ENCODE measurements at places on chromosomes 3 and 15.

- no peak for DNase-seq
Measured at GRCh38 chr15:100042558-100042957, 299.2 kb downstream of the ADAMTS17 start.

DNA sequence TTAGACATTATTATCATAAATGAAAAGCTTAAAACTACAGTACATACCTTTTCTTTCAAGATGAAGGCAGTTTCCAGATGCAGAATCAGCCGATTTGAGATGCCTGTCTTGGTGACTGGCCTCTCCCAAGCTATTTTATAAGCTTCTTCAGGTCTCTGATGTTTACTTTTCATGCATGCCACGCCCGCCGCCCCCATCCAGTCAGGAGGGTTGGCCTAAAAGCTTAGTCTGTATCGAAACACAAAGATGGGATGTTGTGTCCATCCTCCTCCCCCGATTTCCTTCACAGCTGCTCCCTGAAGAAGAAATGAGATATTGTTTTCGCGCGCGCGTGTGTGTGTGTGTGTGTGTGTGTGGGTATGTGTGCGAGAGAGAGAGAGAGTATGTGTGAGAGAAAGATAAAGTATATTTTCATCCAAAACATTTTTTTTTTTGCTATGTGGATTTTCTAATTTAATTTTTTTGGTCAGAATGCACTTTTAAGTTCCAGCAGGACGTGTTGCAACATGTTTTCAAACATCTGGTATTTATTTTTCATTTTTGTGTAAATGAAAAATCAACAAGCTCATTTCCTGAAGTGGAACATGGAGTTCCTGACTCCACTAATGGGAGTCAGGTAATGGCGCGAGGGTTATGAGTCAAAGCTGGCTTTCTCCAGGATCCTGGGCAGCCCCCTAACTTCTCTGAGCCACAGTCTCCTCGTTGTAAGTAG is at the start of gene APOD:
Gene APOD, minus strand, starts transcription at position 110 of the 712 bp plus-strand sequence. CDS start 4,479 bp downstream, outside the sequence.
- DNase-seq = peak; percentile 37

DNA sequence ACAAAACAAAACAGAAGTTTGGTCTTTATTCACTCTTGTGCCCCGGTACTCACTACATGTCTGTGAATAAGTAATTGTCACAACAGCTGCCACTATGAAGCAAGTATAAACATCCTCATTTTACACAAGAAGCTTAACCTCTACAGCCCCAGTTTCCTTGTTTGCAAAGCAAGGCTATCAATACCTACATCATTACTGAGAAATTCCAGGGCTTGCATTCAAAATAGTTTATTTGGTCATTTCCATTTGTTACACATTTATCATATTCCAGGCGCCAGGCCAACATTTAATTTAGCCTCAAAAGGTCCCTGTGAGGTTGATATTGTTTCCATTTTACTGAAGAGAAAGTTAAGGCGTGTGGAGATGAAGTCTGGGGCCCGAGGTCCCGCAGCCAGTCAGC is 161.4 kb upstream of the LRTM1 start:
- no peak for DNase-seq

DNA sequence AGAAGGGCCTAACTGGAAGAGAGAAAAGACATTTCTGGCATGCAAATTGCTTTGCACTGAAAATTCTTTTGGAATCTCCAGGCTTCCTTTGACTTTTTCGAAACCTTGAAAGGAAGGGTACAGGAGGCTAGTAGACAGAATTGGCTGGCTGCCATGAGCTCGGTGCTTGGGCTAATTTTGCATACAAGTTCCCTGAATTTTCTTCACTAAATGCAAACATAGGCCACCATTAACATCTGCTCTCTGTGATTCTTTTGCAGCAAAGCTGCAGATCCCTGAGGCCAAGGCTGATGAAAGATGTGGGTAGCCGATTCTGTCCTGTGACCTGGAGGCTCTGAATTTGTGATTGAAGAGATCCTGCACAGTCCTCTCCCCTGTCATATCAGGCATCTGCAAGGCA is 247.8 kb upstream of the MCTP2 start:
- DNase-seq = no peak

- no peak for DNase-seq
Measured at GRCh38 chr3:31241533-31241932, 291.2 kb upstream of the STT3B start.

DNA sequence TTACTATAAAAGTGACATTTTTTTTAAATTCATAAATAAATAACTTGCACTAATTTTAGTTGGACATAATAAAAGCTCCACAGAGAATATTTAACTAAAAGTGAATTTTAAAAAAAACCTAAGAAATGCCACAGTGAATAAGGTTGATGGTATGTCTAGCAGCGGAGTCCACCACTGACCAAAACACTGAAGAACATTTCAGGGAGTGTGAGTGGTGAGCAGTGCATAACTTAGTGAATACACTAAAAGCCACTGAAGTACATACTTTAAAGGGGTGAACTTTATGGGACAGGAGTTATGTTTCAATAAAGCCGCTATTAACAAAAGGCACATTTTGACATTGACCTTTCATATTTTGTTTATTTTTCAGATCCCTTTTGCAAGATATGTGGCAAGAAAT is 32.3 kb downstream of the SRP14 start:
- DNase-seq = no peak

- no peak for DNase-seq
Measured at GRCh38 chr3:128297401-128298138, 144.3 kb downstream of the EEFSEC start.

- no peak for DNase-seq
Measured at GRCh38 chr15:80948651-80949292, 40.8 kb downstream of the MESD start.

DNA sequence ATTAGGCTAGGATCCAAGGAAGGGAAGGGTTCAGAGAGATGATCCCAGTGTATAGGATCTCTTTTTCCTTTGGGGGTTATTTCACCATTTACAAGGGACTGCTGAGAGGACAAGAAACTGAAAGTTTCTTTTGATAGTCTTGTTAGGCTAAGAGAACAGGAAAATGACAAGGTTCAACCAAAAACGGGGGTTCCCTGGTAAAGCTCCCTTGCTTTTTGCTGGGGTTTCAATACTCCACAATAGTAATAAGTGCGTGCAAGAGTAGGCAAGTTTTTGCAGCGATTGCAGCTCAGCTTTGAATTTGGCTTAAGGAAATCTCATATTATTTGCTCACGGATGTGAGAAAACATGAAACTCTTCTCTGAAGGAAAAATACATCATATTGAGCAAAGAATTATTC is 18.8 kb upstream of the SUSD5 start:
- DNase-seq = no peak

DNA sequence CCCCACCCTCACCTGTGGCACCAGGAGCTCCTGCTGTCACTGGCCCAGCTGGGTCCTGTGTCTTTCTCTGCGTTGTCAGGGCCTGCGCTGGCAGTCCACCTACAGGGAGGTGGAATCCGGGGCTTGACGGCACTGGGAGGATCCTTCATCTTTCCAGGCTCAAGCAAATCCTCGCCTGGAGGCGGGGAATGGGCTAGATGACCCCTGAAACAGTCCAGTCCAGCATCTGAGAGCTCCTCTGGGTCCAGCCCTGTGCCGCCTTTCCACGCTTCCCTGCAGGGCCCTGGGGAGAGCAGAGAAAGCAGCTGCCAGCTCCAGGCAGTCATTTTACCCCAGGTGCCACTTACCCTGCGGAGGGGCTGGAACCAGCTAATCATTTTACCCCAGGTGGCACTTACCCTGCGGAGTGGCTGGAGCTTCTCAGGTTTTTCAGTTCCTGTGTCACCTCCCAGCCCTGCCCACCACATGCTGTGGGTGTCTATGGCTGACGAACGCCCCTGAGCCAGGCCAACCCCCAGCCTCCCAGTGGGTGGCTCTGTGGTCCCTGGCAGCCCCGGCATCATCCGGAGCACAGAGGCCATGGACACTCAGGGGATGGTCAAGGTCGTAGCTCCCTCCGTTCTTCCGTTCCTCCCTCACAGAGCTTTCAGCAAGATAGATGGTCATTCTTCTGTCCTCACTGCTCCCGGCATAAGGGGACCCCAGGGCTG is 17.9 kb upstream of the ADIPOQ start:
- DNase-seq = no peak

- peak; percentile 66 for DNase-seq
Measured at GRCh38 chr15:75348562-75349350, 1.9 kb downstream of the NEIL1 start.

DNA sequence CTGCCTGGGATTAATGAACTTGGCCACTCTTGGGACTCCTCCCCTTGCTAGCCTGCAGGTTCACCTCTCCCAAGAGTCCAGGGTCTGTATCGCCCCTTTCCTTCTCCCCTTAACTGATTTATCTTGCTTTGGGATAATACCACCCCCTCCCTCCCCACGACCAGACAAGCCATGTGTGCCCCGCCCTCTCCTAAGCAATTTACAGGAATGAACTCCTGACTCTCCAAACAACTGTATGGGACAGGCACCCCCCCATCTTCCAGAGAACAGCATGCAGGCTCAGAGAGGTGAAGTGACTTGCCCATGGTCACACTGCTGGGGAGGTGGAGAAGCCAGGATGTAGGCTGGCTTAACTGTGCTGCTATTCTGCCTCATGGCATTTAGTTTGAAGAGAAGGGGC is 46.8 kb downstream of the RGMA start:
- no peak for DNase-seq

GRCh38 chr3:50123394-50124051 is 31.6 kb upstream of the SEMA3F start:
- DNase-seq = peak; percentile 42

- no peak for DNase-seq
Measured at GRCh38 chr3:71722693-71723092, 2.5 kb downstream of the EIF4E3 start.

DNA sequence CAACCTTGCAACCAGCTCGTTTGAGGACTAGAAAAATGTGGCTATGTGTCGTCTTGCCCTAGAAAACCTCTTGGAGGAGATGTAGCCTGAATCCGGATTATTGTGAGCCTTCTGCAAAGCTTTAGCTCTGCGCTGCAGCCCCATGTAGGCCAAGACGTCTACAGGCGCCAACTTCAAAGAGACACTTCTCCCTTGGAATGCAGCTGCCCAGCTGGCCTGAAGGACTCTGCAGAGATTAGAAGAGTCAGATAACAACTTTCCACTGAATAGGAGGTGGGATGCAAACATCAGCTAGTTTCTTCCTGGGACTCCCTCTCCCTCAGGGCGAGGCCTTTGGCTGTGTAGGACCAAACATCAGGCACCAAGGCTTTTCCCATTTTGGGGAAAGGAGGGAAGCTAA is 356.5 kb upstream of the IL12A start:
- DNase-seq = no peak

GRCh38 chr3:138078901-138079344 is 36.5 kb downstream of the DZIP1L start:
- no peak for DNase-seq

GRCh38 chr3:168467115-168467714 is 371.5 kb upstream of the GOLIM4 start:
- DNase-seq = peak; percentile 15

DNA sequence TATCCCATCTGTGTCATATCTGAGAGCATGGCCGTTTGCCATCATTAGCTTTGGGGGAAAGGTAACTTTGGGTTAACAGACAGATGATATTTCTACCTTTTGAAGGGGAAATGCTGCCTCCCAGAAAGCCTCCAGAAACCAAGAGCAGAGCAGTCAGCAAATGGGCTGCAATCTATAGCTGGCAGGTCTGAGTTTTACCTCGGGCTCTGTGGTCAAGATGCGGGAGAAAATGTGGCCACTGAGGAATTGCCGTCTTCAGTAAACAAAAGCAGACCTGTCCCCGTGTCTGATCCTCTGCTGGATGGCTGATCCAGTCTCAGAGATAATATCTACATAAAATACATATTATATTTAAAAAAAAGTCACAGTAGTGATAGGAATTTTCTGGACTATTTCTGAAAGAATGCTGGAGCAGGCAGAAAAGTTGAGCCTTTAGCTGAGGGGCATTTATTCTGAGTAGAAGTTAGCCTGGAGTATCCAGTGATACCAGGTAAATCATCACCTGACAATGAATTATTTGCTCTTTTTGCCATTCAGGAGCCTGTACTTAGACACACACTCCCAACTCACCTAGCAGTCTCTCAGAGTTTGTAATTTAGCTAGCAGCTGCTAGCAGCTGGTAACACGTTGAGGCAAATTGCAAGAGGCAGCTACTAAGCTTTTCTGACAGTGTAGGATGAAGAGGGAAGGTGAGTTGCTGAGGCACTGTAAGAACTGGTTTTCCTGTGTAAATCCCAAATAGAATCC is 285.3 kb upstream of the RARB start:
- no peak for DNase-seq

- peak; percentile 61 for DNase-seq
Measured at GRCh38 chr3:9552252-9552999, 1.2 kb downstream of the LHFPL4 start.

GRCh38 chr15:93247466-93248121 is 158.6 kb upstream of the RGMA start:
- no peak for DNase-seq

GRCh38 chr15:89899951-89900567 is 6.3 kb upstream of the AP3S2 start:
- no peak for DNase-seq

DNA sequence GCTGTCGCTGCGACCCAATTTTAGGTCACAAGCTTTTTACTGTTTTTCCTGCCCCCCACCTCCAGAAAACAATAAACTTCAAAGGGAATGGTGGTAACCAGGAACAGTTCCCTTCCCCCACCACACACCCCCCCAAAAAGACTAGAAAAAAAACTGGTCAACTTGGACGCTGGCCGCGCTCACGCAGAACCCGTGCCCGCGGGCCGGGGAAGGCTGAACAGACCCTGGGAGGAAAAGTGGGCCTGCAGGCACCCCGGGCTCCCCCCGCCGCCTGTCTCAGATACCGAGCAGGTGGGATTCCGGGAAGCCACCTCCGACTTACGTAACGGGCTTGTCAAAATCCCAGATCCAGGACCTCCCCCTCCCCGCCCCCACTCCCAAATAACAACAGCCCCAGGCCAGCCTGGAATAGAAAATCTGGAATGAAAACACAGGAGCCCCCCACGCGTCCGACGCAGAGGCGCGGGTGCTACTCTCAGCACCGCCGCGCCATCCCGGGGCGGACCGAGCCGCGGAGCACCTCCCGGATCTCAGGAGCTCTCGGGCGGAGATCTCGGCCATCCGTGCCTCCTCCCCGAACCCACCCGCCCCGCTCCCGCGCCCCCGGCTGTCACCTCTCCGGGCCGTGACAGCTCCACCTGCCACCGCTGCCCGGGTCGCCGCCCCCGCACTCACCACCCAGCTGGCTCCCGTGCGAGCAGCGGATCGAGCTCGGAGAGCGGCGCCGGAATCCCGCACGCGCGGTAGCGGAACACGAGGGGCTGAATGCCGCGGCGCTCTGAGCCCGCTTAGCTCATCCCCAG is 557 bp downstream of the DENND4A start:
- DNase-seq = peak; percentile 83

- no peak for DNase-seq
Measured at GRCh38 chr15:44519537-44519936, 17.4 kb upstream of the EIF3J start.

DNA sequence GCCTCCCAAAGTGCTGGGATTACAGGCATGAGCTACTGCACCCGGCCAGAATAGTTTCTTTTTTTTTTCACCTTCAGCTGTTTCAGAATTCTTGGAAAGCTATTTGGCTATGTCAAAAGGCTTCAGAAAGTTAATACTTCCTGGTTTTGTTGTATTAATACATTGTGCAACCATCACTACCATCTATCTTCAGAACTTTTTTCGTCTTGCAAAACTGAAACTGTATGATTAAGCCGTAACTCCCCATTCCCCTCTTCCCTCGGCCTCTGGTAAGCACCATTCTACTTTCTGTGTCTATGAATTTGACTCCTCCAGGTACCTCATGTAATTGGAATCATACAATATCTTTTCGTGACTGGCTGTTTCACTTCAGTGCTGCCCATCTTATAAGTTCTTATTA is 5.2 kb upstream of the NOX5 start:
- DNase-seq = no peak

Data from right kidney (tissue), 9 donors.